ENCODE measurements at places on chromosomes 11 and 22.

DNA sequence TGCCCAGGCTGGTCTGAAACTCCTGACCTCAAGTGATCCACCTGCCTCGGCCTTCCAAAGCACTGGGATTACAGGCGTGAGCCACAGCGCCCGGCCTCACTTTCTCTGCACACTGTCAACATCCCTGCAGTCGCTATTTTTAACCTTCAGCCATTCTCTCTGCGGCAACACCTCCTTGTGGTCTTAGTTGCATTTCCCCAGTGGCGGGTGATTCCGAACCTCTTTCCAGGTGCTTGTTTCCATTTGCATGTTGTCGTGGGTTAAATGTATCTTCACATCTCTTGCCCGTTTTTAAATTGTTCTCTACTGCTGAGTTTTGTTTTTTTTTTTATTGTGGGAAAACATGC is 2.2 kb upstream of the SCT start:
- DNase-seq = peak; percentile 53

DNA sequence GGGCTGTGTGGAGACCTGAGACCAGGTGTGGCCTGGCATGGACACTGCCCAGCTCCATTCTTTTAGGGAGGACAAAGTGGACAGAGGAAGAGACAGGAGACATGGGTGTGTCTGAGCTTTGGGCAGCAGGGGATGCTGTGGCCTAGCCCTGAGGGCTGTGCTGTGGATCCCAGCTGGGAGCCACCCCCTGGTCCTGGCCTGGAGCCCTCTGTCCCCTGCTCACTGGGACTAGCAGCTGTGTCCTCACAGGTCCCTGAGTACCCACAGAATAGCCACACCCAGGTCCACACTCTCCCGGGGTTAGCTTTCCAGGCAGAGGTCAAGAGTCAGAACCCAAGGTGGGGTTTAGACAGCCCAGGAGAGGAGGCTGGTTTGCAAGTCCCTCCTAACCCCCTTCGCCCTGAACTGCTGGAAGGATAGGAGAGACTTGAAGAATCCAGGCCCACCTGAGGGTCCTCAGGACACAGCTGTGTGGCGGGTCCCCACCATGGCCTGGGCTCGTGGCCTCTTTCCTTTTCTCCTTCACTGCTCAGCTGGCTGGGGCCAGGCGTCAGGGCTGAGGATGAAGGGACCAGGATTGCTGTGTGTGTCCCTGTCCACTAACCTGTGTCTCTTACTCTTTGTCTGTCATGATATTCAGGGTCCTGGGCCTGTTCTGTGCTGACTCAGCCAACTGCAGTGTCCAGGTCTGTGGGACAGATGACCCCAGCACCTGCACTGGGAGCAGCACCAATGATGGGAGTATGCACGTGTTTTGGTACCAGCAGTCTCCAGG is 78.5 kb upstream of the VPREB1 start:
- DNase-seq = no peak

DNA sequence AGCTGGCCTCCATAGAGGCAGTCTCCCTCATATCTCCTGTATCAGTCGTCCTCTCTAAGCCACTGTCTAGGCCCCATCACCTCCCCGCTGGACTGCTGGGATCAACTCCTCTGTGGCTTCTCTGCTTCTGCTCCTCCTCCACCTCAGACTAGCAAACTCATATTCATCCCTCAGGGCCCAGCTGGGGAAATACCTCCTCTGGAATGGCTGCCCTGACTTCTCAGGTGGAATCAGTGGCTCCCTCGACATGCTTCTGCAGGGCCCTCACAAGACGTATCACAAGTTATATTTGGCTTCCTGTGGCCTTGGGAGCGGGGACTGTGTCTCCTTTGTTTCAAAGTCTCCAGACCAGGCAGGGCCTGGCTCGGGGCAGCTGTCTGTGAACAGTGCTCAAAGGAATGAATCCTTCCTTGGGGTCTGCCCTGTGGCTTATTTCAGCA is 10.0 kb downstream of the SLC29A2 start:
- DNase-seq = no peak

- DNase-seq = no peak
Measured at GRCh38 chr11:78940500-78941225, 366.0 kb upstream of the NARS2 start.

GRCh38 chr11:35800970-35801953 is 138.7 kb downstream of the TRIM44 start:
- no peak for DNase-seq

GRCh38 chr11:130827451-130828377 is 88.6 kb downstream of the SNX19 start:
- DNase-seq = peak; percentile 90

GRCh38 chr11:19672586-19673206 is 39.9 kb upstream of the NAV2 start:
- DNase-seq = no peak

GRCh38 chr22:42187646-42188045 is 57.0 kb upstream of the CYP2D6 start:
- DNase-seq = no peak

- no peak for DNase-seq
Measured at GRCh38 chr11:36069576-36070212, 125.8 kb downstream of the LDLRAD3 start.

All from astrocyte of the hippocampus (primary cell).